ENCODE measurements at places on chromosomes 2 and 18. TPM values are rescaled to one million over a fixed set of nuclear protein-coding genes. Genes with fewer than 3 reads are reported as not detected.

- DNase-seq, result no peak
Measured at GRCh38 chr2:217332866-217333265, 473.0 kb upstream of the TNP1 start.

DNA sequence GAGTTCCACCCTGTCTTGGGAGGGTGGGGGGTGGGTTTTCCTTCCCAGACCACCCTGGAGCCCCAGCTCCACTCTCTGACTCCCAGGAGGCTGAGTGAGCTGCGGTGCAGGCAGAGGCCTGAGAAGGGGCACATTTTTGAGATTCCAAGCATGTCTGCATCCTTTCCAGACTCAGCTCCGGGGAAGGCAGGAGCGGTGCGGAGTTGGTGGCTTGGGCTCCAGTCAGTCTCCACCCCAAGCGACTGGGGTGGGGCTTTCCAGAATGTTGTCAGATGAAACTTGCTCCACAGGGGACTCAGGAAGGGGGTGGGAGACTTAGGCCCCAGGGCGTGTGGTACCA is 44.2 kb upstream of the HS6ST1 start:
- no peak for DNase-seq

GRCh38 chr2:238106698-238107524 is 6.8 kb downstream of the ESPNL start:
- DNase-seq, result no peak

The ANKRD30BL gene
- 0.07 TPM for polyA plus RNA-seq

The KIF1A gene
- polyA plus RNA-seq, result not detected

- no peak for DNase-seq
Measured at GRCh38 chr2:239141021-239141760, 259.6 kb downstream of the HDAC4 start.

DNA sequence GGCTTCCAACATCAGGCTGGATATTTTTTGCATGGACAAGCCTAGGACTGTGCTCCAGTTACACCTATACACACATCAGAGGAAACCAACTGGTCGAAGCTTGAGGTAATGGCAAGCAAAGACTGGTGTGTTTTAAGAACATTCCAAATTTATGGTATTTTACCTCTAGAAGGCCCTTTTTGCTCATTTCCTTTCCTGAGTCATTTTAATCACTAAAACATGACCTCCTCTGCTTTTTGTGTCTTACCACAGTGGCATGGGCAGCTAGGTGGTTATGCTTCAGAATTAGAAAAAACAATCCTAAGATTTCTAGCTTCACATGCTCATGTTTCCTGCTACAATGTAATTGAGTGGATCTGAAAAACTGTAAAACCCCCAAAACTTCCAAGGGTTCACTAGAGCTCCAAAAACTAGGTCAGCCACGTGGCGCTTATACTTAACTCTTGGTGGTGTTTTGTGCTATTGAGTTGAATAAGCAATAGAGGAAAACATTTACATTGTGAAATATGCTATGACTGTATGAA is 30.6 kb upstream of the CHRNA1 start:
- DNase-seq, result no peak

The CGREF1 gene
- polyA plus RNA-seq, result 4.6 TPM

GRCh38 chr2:202261531-202261930 is 4.0 kb upstream of the NOP58 start:
- DNase-seq, result no peak

DNA sequence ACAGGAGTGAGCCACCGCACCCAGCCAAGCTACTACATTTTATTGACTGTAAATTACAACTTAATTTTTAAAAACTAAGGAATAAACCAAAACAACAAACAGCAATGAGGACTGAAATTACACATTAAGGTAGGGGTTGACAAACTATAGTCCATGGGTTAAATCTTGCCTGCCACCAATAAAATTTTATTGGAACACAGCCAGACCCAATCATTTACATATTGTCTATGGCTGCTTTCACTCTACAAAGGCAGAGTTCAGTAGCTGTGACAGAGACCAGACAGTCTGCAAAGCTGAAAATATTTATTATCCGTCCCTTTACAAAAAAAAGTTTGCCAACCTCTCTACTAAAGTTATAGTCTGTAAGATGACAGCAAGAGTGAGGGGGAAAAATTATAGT is 24.3 kb upstream of the UGP2 start:
- no peak for DNase-seq

DNA sequence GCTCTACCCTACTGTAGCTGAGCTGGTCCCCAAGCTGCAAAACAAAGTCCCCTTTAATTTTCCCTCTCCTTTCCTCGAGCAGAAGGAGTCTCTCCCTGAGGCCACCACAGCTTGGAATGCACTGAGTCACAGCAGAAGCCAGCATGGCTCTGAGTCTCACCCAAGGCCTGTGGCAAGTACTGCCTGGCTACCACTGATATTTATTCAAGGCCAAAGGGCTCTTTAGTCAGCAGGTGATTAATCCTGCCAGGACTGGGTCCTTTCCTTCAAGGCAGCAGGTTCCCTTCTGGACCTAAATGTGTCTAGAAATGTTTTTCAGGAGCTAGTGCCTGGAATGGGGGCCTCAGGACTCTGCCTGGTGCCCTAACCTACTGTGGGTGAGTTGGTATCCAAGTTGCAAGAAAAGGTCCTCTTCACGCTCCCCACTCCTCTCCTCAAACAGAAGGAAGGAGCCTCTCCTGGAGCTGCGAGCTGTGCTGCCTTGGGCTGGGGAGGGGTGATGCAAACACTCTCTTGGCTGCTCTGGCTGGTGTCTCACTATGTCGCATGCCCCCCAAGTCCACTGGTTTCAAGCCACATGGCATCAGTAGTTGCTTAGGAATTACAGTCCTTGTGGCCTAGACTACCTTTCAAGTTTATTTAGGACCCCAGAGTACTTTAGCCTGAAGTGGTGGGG is 53.4 kb downstream of the CD28 start:
- DNase-seq, result no peak

DNA sequence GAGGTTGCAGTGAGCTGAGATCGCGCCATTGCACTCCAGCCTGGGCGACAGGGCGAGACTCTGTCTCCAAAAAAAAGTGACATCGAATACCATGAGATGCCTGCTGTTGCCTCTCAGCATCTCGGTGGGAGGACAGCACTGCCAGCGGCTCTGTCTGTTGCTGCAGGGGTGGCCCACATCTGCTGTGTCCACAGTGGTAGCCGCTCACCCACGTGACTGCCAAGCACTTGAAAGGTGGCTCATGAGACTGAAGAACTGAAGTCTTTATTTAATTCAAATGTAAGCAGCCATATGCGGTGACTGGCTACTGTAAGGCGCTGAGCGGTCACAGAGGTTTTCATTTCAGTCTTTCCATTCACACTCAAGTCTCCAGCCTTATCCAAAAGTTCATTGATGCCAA is 25.8 kb downstream of the IMPA2 start:
- no peak for DNase-seq

- no peak for DNase-seq
Measured at GRCh38 chr18:79971211-79971952, 6.9 kb downstream of the HSBP1L1 start.

The CNRIP1 gene
- polyA plus RNA-seq, result 19.6 TPM

DNA sequence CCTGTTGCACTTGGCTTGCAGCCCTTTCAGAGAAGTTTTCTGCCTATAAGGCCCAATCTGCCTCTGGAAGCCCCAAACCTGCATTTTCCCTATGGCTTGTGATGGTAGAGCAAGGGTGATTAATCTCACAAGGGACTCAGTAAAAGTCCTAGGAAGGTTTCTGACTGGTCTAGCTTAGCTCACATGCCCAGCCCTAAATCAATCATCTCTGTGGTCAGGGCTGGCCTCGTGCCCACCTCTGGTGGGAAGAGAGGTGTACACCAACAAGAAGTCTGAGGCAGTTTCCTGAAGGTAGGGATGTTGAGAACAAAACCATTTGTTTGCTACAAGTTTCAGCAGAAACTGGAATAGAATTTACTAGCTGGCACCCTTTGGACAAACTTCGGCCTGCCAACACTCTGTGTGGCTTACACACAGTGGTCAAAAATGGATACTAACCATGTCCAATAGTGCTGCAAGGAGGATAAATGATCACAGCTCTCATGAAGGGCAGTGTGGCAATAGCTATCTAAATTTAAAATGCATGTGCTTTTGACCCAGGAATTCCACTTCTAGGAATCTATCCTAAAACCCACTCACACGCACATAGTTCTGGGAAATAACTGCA is 96.4 kb downstream of the EN1 start:
- no peak for DNase-seq

DNA sequence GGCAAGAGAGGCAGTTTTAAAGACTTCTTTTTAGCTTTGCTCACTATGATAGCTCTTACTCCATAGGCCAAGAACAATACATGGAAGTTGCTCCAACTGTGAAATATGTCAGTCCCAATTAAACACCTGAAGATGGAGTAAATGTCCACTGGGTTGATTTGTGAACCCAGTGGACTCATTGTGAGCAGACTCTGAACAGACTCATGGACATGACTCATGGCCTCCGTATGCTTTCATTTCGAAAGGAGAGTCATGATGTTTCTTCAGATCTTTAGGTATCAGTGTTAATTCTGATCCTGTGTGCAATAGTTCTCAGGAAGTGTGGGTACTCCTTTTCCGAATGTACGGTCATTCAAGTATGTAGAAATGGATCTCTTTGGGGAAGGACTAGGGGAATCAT is 5.4 kb upstream of the CWC22 start:
- DNase-seq, result no peak

The SUPT7L gene
- polyA plus RNA-seq, result 39.2 TPM

DNA sequence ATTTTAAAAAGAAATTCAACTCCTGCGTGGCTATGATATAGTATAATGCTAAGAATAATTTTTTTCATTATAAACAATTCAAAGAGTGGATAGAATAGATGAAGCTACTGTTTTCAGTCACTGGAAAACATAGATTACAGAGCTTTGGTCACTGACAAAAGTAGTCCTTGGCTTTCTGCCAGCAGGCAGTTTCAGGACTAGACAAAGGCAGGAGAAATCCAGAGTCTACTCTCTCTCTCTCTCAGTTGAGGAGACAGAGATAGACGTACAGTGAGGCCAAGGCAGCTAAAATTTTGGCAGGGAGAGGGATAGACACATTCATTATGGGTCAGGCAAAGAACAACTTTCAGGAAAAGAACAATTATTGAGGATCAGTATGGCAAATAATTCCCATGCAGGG is 491.4 kb upstream of the CRIM1 start:
- DNase-seq, result peak; percentile 28

DNA sequence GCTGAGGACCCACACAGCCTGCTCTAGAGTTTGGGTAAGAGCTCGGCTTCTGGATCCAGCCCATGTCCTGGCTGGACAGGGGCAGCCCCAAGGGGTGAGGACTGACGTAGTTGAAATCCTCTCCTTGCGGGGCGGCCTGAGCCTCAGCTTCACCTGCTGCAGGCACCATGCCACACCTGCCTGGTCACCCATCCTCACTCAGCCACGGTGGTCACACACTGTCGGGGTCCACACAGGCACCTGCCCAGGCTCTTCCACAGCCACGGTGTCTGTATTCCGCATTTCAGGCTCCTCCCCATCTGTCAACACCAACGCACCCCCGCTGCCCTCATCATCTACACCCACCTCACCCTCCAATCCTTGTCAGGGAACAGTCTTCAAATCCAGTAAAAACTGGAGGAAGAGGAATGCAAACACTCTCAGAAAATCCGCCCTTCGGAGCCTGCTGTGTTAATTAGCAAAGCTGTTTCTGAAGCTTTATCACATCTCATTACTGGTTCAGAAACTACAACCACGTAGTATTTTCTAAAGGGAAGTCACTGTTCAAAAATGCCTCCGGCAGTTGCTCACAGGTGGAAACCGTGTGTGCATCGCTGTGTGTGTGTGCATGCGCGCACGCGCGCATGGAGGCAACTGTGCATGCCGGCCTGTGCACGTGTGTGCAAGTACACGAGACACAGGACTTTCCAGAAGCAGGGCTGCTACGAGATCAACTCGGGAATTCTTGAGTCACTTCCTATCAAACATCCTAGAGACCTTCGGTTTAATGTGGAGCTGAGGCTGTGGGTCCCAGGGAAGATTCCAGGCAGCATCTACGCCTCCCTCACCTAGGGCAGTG is 38.2 kb downstream of the SLC66A2 start:
- no peak for DNase-seq

The SERPINB3 gene
- not detected for polyA plus RNA-seq

DNA sequence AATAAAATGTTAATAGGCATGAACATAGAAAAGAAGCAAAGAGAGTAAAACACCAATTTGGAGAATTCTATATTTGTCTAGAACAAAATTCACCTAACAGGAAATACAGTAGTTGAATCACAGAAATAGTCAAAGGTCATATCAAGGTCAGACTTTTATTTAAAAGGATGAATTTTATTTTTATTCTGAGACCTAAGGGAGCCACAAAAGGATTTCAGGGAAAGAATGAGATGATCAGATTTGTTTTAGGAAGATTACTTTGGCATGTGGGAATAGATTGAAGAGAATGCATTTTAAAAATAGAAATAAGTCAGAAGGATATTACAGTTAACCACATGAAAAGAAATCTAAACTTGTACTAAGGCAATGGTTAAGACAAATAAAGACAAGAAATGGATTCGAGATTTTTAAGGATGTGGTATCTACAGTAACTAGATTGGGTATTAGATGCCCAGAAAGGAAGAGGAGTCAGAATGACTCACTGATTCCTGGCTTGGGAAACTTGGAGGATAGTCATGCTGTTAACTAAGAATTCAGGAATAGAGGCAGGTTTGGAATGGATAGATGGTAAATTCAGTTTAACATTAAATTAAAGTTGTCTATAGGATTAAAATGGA is 56.0 kb downstream of the METTL4 start:
- peak; percentile 73 for DNase-seq

GRCh38 chr18:8751692-8752091 is 46.3 kb downstream of the MTCL1 start:
- DNase-seq, result no peak

GRCh38 chr2:27902098-27902497 is 11.6 kb downstream of the BABAM2 start:
- DNase-seq, result no peak

The REG1B gene
- polyA plus RNA-seq, result not detected

The HOXD13 gene
- not detected for polyA plus RNA-seq

- DNase-seq, result no peak
Measured at GRCh38 chr2:23600346-23600745, 215.4 kb downstream of the KLHL29 start.

DNA sequence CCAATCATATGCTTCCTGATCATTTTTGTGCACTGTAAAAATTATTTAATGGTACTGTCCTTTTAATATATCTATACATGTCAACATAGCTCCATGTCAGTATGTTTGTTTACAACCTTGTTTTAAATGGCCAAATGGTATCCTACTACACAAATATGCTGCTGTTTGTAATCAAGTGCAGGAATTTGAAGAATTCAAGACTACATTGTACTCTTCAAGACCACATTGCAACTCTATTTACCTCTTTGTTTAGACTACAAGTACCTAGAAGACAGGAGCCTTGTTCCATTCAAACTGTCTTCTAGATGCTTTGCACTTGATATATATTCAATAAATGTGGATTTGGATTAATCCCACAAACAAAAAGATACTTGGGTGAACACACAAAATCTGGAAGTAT is 41.7 kb downstream of the CNTNAP5 start:
- DNase-seq, result no peak

DNA sequence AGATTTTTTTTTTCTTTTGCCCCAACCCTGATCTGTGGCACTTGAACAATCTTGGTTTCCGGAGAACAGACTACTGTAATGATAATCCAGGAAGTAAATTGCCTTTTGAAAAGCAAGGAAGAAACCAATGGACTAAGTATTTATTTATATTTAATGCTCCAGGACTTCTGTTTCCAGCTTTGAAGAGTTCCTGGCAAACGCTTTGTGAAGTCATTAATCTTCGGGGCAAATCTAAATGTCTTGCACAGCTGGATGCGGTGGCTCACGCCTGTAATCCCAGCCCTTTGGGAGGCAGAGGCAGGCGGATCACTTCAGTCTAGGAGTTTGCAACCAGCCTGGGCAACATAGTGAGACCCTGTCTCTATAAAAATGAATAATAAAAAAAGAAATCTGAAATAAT is 135.1 kb upstream of the GATA6 start:
- no peak for DNase-seq

Data from muscle of arm (tissue), 14 donors.